Spinal cord (tissue), 10 donors: ENCODE measurements at places on chromosomes 1 and 21.

GRCh38 chr1:166164995-166165660 lies 1.7 kb downstream of the FAM78B start:
- peak; percentile 78 for DNase-seq

GRCh38 chr1:5990913-5991312 lies 1.3 kb downstream of the NPHP4 start:
- DNase-seq = no peak

GRCh38 chr21:43204638-43205037 lies 35.8 kb downstream of the CRYAA start:
- DNase-seq = no peak

GRCh38 chr1:154912755-154913154 lies 23.8 kb downstream of the PMVK start:
- DNase-seq = no peak

DNA sequence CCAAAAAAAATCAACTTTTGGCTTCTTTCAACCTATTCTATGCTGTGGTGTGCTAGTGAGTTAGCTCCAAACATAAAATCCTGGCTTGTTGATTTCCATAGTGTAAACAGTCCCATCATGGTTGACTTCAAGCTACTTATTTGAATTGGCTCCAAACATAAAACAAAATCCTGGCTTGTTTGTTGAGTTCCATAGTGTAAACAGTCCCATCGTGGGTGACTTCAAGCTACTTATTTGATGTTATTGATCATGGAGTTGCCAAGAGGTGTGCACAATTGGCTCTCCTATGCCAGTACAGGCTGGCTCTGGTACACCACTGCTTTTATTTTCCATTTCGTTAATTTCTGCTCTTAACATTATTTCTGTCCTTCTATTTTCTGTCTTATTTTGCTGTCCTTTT lies 1.8 kb upstream of the COA6 start:
- no peak for DNase-seq

GRCh38 chr1:34549199-34549598 lies 205.6 kb upstream of the GJB5 start:
- no peak for DNase-seq

GRCh38 chr21:43302062-43302700 lies 124.8 kb downstream of the SIK1 start:
- no peak for DNase-seq

GRCh38 chr1:157247005-157247763 lies 109.0 kb upstream of the ETV3 start:
- no peak for DNase-seq

- no peak for DNase-seq
These were observed 12.4 kb downstream of the LMOD1 start for GRCh38 chr1:201933840-201934430.

DNA sequence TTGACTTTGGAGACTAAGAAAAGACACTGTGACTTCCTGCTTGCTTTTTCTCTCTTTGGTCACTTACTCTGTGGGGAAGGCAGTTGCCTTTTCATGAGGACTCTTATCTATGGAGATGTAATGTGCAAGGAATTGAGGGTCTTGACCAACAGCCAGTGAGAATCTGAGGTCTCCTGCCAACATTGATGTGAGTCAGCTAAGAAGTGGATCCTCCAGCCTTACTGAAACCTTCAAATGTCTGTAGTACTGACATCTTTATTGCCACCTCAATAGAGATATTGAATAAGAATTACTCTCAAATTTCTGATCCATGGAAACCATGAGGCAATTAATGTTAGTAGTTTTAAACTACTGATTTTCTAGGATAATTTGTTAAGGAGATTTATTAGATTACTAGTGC lies 598.4 kb downstream of the ADGRL2 start:
- DNase-seq = no peak

DNA sequence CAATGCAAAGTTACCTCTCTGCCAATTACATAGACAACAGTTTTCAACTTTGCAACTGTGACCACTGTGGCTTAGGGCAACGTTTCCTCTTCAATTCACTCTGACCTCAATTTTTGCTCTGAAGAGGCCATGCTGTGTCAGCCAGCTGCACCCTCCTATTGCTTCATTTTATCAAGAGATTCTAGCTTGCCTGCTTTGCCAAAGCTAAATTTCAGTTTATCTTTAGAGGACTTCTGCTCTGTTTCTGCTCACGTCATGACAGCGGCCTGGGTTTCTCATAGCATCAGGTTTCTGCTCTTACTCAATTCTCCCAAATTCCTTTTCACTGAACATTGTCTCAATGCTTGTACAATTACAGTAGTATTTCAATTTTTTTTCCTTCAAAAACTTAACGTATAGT lies 154.6 kb downstream of the PLA2G4A start:
- DNase-seq = no peak

- no peak for DNase-seq
These were observed 8.8 kb downstream of the IFNGR2 start for GRCh38 chr21:33411949-33412430.

- no peak for DNase-seq
These were observed 24.5 kb downstream of the SERINC2 start for GRCh38 chr1:31437433-31438037.

GRCh38 chr1:2561898-2562895 lies 6.0 kb downstream of the TNFRSF14 start:
- DNase-seq = no peak

GRCh38 chr1:24898909-24899439 lies 31.1 kb downstream of the RUNX3 start:
- DNase-seq = no peak

- no peak for DNase-seq
These were observed 4.1 kb downstream of the TAGLN2 start for GRCh38 chr1:159921251-159921650.

DNA sequence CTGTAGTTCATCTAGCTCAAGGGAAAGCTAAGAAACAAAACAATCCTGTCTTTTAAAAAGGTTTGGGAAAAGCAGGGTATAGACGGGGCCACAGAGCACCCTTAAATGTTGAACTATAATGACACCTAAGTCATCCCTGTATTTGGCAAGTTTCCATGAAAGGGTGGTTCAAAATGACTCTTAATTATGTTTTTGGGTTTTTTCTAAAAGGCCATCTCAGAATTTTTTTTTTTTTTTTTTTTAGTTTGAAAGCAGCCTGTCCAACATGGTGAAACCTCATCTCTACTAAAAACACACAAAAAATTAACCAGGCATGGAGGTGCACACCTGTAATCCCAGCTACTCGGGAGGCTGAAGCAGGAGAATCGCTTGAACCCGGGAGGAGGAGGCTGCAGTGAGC lies 22.2 kb downstream of the TOMM20 start:
- DNase-seq = no peak

DNA sequence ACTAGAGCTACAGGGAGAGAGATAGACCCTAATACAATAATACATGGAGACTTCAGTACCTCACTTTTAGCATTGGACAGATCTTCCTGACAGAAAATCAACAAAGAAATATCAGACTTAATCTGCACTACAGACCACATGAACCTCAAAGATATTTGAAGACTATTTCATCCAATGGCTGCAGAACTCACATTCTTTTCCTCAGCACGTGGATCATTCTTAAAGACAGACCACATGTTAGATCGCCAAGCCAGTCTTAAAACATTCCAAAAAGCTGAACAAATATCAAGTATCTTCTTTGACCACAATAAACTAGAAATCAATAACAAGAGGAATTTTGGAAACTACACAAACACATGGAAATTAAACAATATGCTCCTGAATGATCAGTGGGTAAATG lies 576.0 kb downstream of the KIF26B start:
- no peak for DNase-seq

DNA sequence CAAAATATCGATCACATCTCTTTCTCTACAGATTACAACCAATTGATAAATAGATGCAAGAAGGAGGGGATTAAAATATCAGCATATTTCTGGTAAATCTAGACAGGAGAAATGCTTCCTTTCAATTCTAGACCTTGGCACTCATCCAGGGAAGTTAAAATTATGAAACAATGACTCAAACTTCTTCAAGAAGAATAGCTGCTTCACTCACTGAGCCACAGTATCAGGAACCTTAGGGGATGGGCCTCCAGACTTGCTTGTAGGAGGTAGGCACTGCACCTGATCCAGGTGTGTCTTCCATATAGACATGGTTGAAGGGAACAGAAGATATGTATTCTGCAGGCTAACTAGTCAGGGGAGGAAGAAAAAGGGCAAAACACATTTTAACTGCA lies 9.8 kb downstream of the SLAMF7 start:
- no peak for DNase-seq

DNA sequence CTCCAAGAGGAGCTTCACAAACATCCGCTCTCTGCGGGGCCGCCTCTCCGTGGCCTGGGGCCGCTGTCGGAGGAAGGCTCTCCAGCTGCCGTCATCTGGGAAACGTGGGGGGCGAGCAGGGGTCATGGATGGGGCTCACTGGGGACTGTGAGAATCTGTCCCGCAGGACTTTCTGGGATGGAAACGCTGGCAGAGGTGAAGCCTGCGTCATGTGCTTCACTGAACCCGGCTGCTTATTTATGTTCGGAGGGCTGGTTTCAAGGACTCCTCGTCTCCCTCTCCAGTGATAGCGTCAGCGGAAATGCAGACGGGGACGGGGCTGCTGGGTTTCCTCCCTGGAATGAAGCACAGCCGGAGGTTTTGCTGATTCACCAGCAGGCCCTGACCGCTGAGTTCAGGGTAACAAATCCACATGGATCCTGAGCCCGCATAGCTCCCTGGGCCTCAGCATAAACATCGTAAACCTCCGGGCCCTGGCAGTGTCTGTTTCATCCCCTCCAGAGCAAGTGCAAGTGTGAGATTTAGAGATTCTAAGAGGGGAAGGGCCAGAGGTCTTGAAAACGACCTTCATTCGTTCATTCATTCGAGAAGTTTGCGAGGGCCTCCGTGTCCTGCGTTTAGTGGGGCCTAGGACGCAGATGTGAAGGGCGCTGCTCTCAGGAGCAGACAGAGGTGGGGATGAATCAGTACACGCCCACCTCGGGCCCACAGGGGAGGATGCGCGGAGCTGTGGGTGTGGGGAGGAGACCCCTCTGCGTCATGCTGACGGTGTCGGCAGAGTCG lies 7.0 kb upstream of the POFUT2 start:
- peak; percentile 84 for DNase-seq

DNA sequence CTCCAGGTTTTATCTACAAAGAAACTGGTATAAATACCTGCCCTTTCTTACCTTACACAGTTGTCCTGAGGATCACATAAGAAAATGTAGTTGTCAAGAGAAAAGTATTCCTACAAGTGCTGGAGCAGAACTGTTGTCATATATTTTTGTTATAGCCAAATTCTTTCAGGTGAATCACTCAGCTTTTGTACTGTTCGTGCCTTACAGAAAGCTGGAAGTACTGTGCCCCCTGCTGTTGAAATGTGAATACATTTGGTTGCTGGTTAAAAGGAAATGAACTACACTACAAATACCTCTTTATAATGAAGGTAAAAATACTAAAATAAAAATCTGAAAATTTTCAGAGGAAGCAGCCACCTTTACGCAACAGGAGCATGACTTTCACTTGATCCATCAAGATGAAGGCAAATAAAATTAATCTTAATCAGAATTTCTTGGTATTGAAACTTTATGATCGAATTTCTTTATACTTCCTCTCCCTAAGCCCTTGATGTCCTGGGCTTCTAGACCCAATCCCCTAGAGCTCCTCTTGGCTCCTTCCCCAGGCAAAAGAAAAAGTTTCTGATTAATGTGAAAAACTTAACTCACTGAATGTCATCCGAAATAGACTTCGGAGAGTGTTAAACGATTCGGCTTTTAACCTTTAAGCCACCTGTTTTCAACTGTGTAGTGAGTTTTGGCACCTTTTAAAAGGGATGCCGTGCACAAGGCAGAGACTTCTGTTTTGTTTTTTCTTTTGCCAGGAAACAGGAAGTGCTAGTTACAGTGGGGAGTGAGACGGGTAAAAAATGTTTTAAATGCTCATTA lies 12.5 kb downstream of the CHML start:
- DNase-seq = no peak

GRCh38 chr1:23619299-23620188 lies 60.2 kb upstream of the ID3 start:
- peak; percentile 52 for DNase-seq

DNA sequence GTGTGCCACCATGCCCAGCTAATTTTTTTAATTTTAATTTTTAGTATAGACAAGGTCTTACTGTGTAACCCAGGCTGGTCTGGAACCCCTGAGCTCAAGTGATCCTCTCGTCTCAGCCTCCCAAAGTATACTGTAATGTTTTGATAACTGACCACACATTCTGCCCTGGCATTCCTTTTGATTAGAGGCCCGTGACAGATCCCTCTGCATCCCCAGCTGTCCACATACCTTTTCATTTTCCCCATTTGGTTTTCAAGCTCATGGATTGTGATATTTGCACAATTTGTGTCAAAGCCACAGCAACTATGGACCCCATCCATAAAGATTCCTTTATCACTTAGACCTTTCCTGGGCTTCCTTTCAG lies 116.8 kb upstream of the ATP1A1 start:
- DNase-seq = no peak

GRCh38 chr1:204917802-204918201 lies 47.1 kb downstream of the NFASC start:
- no peak for DNase-seq

DNA sequence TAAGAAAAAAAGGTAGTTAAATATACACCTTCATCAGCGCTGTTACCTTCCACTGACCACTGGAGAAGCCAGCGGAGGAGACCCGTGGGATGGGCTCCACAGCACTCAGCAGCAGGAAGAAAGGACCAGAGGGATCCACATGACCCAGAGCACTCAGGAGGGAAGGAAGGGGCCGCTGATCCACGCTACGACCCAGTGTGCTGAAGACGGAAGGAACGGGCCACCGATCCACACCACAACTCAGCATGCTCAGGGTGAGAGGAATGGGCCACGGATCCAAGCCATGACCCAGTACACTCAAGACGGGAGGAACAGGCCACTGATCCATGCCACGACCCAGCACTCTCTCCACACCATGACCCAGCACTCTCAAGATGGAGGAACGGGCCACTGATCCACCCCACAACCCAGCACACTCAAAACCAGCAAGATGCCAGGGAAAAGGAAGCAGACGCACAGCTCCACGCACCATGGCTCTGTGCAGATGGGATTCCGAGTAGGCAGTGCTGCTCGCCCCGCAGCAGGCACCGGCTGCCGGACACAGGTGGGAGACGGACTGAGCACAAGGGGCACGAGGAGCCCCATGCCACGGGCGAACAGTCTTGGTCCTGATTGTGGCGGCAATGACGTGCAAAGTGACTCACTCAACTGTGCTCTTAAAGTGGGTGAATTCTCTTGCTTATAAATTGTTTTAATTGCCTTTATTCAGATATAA lies 8.7 kb downstream of the WRAP73 start:
- DNase-seq = no peak
